ENCODE measurements at places on chromosomes 1 and 21.

DNA sequence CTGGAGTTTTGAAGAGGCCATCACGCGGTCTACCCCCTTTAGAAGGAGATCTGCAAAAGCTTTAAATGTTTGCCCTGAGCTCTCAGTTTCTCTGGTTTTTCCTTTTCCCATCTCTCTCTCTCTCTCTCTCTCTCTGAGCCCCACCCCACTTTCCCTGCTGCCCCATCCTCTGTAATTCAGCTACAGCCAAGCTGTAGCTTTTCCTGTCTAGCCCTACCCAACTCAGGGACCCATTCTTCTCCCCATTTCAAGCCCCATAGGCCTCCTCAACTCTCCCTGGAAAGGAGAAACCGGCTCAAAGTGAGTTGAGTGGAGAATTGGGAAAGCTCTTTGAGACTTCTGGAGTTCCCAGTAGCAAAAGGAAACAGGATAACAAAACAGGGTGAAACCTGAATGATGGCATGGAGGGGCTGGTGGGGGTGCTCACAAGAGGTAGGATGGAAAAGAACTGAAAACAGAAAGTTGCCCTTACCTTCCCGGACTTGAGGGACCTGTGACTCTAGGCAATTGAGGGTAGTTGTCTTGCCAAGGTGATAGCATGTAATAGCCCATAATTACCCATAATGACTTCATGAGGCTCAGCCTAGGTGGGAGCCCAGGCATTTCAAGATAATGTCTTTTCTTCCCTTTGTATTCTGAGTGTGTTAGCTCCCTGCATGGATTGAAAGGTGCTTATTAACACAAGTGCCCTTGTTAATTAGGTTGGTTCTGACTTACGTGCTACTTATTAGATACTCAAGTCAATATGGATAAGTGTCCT, 84.9 kb downstream of the SLC16A1 start:
- DNase-seq: no peak

DNA sequence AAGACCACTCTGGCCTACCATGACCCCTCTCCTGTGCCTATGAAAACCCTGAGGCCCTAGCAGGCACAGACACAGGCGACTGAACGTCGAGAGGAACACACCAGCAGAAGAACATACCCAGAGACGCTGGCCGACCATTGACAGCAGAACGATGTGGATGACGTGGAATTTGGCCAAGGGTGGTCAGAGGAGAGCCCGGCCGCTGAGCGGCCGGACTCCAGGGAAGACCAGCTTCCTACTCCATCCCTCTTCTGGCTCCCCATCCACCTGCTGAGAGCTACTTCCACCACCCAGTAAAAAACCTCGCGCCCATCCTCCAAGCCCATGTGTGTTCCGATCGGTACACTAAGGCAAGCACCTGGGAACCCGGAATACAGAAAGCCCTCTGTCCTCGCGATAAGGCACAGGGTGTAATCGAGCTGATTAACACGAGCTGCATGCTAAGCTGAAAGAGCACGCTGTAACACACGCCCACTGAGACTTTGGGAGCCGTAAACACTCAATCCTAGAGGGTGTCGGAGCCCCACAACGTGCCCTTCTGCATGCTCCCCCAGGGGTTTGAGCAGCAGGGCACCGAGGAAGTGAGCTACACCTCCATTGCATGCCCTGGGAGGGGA, 150.3 kb downstream of the CENPF start:
- DNase-seq: no peak

GRCh38 chr1:177902266-177902665, 67.6 kb downstream of the SEC16B start:
- DNase-seq: no peak

- no peak for DNase-seq
Measured at GRCh38 chr21:14916676-14917141, 148.1 kb downstream of the NRIP1 start.

- no peak for DNase-seq
Measured at GRCh38 chr1:226870401-226871279, at the start of gene PSEN2. Gene PSEN2, plus strand, starts transcription at chr1:226870616. Its CDS starts 11,292 bp downstream, at chr1:226881908.

GRCh38 chr21:14095056-14095455, 115.7 kb downstream of the LIPI start:
- DNase-seq: no peak

DNA sequence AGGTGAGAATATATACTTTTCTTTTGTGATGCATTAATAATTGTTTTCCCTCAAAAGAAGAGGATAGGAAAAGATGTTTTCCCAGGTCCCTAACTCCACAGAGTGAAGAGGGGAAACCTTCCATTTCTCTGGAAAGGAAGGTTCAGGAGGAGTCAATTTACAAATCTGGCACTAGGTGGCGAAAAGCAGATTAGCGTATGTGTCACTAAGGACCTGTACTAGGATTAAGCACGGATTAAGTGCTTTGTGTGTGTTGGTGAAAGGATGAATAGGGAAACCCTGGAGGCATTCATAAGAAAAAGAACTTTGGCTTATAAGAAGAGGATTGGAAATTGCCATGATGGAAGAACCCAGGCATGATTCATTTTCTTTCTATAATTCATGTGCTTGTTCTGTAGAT, 410.1 kb upstream of the PLXNA2 start:
- no peak for DNase-seq

- no peak for DNase-seq
Measured at GRCh38 chr1:43275826-43276620, 6.2 kb downstream of the TMEM125 start.

DNA sequence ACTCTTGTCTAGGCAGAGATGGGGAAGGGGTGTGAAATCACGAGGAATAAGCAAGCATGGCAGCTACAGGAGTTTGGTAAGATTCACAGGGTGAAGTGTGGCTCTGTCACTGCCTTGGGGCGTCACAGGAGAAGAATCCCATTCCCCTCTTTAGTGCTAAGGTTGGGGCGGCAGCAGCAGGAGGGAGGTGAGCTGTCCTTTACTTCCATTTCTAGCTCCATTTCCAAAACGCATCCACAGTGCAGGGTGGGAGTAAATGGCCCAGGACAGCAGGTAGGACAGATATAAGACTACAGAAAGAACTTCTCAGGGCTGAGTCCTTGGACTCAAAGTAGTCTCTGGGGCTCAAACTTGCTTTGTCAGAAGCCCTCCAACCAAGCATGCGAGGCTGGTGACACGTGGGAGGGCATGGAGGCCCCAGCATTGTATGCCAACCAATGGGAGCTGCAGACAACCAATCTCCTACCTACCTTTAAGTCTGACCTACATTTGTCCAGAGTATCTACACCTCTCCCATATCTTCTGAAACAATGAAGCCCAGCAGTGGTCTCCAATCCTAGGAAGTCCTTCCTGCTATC, 8.5 kb downstream of the MEF2D start:
- DNase-seq: no peak

- no peak for DNase-seq
Measured at GRCh38 chr21:43694437-43695079, 24.4 kb upstream of the PDXK start.

DNA sequence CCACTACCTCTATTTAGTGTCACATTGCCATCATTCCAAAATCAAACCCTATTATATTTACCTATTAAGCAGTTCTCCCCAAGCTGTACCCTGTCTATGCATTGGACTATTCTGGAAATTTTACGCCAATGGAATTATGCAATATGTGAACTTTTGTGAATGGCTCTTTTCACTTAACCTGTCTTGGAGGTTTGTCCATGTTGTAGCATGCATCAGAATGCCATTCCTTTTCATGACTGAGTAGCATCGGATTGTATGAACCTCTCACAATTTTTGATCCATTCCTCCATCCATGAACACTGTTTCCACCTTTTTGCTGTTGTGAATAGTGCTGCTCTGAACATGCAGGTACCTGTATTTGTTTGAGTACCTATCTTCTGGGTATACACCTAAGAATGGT, 33.7 kb downstream of the FAM163A start:
- DNase-seq: no peak

DNA sequence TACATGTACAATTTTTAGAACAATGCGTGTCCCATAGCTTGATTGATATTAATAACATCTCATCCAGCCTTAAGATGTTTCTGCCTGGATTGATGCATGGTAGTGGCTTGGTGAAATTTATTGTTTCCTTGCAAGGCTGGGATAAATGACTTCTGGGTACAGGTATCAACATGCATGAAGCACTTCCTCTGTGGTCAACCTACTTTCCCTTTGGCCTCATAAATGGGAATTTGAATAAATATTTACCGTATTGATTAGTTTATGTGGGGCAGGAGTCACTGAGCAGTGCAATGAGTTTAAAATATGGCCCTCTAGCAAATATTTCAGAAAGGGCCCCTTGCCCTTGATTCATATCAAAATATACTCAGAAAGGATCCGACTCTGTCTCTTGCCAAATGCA, 83.9 kb upstream of the KCNE2 start:
- DNase-seq: no peak

- no peak for DNase-seq
Measured at GRCh38 chr1:112074711-112075110, 85.2 kb upstream of the KCND3 start.

GRCh38 chr1:24051206-24051945, 60.6 kb downstream of the MYOM3 start:
- no peak for DNase-seq

DNA sequence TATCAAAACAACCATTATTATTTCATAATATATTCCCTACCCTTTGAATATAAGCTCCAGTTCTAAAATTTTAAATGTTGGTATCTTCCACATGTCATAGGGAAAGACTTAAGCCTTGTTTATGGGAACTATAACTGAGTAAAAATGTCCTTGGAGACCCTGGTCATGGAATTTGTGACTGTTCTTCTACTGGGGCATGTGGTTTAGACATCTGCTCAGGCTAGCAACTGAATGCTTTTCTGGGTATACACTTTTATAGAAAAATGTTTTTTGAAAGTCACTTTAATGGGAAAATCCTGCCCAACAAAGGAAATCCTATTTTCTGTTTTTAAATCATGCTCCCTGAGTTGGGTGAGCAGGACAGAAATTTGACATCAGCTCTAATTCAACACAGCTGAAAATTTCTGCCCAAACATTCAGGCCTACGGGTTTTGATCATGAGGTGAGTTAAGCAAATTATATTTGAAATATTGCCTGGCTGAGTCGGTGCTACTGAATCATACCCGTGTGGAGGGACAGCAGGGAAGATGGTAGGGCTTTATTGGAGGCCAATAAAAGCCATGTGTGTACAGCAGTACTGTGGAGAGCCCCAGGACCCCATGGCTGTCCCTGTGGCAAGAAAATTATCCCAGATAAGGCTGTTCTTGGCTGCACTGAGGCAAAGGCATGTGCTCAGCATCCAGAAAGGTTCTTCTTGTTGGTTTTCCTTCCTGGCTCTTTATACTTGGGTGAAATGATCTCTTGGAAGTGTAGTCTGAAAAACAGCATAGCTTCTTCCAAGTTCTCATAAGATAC, 391.8 kb downstream of the DISC1 start:
- no peak for DNase-seq

DNA sequence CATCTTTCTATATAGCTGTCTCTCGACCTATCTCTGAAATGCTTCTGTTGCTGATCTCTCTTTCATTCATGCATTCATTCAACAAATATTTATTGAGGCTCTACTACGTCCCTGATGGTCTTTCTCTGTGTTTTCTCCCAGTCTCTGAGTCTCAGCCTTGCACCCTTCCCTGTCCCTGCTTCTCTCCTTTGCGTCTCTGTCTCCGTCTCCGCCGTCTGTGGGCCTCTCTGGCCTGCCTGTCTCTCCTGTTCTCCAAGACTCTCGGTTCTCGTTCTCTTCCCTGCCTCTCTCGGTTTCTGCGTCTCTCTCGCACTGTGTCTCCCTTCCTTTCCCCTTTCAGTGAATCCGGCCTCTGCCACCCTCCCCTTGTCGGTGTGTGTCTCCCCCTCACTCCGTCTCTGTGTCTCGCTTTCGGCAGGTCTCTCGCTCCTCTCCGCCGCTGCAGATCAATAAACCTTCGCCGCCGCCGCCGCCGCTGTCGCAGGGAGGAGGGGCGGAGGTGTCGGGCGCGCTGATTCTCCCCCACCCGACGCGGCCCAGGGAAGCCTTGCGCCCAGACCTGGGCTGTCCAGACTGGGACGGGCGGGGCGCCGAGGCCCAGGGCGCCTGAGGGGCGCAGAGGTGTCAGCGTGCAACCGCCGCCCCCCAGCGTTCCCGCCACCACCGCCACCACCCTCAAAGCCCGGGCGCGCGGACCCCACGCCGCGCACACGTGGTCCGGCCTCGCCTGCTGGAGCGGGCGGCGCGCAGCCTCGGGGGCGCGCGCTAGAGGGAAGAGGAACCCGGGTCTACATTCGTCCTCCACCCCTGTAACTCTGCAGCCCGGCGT, 3.0 kb downstream of the EFNA3 start:
- DNase-seq: no peak

GRCh38 chr1:205986861-205987260, 16.3 kb downstream of the RAB7B start:
- DNase-seq: no peak

- DNase-seq: no peak
Measured at GRCh38 chr21:29797155-29797554, 142.6 kb downstream of the GRIK1 start.

- no peak for DNase-seq
Measured at GRCh38 chr1:9615316-9616063, 26.8 kb downstream of the TMEM201 start.

GRCh38 chr21:42231756-42232155, 12.8 kb downstream of the ABCG1 start:
- DNase-seq: no peak

GRCh38 chr1:38293567-38293966, 247.0 kb upstream of the POU3F1 start:
- no peak for DNase-seq

GRCh38 chr1:30317921-30318320, 405.5 kb downstream of the MATN1 start:
- DNase-seq: no peak

DNA sequence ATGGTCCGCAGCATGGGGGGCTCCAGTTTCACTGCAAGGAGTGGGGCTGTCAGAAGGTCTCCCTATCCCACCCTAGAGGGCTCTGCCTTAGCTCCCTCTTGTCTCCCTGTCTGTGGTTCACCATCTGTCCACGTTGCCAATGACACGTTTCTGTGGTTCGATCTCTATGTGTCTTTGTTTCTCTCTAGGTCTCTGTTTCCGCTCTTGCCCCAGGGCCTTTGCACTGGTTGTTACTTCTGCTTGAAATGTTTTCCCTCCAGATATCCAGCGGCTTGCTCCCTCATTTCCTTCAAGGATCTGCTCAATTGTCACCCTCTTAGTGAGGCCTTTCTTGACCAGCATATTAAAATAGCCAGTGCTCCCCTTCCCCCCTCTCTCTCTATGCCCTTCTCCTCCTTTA, 8.5 kb upstream of the MRPS15 start:
- no peak for DNase-seq

GRCh38 chr1:1127551-1128451, 11.9 kb upstream of the C1orf159 start:
- no peak for DNase-seq

GRCh38 chr1:180184041-180184440, 29.4 kb downstream of the QSOX1 start:
- no peak for DNase-seq
